ENCODE measurements at places on chromosomes 7 and 10.

- DNase-seq = no peak
Observed at GRCh38 chr10:121080281-121080891, 229.2 kb downstream of the WDR11 start.

DNA sequence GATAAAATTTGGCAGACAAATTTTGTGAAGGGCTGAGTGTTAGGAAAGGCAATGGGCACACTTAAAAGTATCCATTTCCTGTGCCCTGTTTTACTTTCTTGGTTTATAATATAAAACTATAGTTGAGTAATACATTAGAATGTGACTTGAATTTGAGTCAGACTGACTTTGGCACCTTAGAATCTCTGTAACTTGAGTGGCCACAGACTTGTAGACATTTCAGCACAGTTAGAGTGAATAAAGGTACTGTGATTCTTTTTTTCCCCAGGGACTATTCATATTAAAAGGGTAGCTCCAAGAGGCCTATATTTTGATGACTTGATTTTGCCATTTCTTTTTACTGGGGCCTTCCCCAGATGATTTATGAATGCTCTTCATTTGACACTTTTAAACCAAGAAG is 22.4 kb downstream of the GBF1 start:
- DNase-seq = no peak

GRCh38 chr10:21364196-21365114 is 161.0 kb downstream of the SKIDA1 start:
- DNase-seq = no peak

- DNase-seq = no peak
Observed at GRCh38 chr10:128286762-128287500, 160.7 kb upstream of the MKI67 start.

DNA sequence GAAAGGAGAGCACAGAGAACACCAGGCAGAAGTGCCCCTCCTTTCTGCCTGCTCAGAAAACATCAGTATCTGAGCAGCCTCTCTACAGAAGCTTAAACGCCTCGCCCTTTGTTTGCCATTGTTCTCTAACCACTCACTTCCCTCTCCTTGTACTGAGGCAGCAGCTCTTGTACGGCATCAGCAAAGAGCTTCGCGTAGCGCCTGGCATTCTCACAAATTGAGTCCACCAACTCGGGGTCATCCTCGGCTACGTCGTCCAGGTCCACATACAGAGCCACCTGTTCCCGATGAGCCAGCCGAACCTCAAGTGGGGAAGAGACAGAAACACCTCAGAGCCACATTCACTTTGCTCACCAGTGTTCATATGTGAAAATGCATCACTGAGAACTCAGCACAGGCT is 1.7 kb downstream of the MCM7 start:
- no peak for DNase-seq

GRCh38 chr10:4704034-4704545 is 121.9 kb upstream of the AKR1E2 start:
- DNase-seq = peak; percentile 34

GRCh38 chr10:14945108-14945507 is 8.8 kb downstream of the DCLRE1C start:
- no peak for DNase-seq

DNA sequence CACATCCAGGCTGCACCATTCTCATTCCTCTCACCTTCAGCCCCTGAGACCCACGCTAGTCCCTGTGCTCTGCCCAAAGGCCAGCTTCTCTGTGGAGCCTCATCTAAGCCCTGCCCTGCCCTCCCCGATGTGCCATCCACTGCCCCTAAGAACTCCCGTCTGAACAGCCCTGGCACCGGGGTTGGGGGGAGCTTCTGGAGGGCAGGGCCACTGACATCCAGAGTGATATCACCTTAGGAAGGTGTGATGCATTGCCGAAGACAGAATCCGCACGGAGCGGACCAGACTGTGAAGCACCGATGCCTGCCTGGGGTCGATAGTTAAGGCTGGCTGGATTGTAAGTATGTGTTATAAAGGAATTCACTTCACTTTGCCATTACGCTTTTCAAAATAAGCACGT is 511.0 kb downstream of the PTPRN2 start:
- no peak for DNase-seq

DNA sequence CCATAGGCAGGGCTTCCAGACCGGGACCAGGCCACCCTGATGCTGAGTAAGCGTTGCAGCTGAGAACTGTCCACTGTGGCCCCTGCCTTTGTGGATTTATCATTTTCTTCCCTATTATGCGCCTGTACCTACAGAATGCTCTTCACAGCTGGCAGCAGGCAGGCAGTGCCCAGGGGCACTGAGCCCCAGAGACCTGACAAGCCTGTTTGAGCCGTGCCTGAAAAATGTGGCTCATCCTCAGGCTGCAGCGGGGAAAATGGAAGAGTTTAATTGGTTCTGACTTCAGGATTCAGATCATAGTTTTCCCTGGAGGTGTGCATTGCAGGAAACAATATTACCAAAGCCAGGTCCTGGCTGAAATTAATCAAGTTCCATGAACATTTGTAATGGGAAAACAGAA is 200.2 kb downstream of the ZNF438 start:
- DNase-seq = no peak

GRCh38 chr7:113159746-113160339 is 41.5 kb upstream of the SMIM30 start:
- peak; percentile 42 for DNase-seq

DNA sequence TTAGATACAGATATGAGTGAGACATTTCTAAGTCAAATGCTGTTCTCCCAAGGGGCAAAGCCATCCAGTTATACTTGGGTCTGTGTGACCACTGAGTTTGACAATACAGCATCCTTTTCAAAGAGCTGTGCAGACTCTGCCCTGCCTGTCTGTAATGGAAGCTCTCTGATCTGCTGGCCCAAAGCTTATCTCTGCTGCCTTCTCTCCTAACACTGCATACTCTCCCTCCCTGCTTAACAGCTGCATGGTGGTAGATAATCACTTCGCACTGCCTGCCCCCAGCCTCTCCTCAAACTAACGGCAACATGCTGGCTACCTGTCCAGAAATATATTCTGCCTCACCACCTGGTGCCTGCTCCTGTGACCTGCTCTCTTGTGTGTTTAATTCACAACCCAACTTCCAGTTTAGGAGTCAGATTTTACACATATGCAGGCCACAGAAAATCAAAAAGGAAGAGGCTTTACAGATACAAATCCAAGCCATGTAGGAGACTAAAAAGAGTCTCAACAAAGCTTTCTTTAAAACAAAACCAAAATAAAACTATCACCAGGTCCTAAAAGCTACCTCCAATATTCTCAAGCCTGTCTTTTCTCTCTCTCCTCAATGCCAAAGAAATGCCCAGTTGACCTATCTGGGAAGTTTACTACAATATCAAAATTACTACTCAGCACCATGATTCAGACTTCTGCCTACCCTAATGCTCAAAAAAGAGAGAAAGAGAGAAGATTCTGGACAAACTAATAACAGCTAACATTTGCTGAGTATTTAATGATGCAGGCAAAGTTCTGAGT is 145.6 kb downstream of the RELN start:
- no peak for DNase-seq

- DNase-seq = no peak
Observed at GRCh38 chr7:130385600-130386066, 5.3 kb downstream of the CPA1 start.

- no peak for DNase-seq
Observed at GRCh38 chr10:88788924-88789323, 13.6 kb upstream of the LIPM start.

Data from MM.1S (cell line).